ENCODE measurements at places on chromosomes 11 and 22. TPM values are rescaled to one million over a fixed set of nuclear protein-coding genes. Genes with fewer than 3 reads are reported as not detected.

Gene KRTAP5-7
- 0.01 TPM for polyA plus RNA-seq

- H3K4me3 ChIP-seq: no peak overlapping the region
- H3K27me3 ChIP-seq: no peaks in the 10 kb centered on the region
- no peak for DNase-seq
- no peaks in the 10 kb centered on the region for H3K4me1 ChIP-seq
- no peak overlapping the region for H3K27ac ChIP-seq
Observed at GRCh38 chr11:103396237-103396636, 287.0 kb downstream of the DYNC2H1 start.

Gene KRTAP5-2
- not detected for polyA plus RNA-seq

DNA sequence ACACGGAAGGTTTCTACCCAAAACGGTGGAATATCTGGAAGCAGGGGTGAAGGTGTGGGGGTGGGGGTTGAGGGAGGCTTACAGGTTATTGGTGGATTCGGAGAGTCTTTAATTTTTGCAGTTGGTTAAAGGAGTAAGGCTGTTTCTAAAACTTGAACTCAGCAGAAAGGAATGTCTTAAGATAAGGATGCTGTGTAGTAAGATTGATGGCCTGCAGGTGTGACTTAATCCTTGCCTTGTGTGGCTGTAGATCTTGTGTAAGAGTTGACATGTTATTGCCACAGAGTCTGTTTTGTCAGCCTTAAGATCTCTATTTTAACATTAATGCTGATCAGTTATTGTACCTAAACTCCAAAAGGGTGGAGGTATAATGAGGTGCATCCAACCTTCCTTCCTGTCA, 16.4 kb upstream of the OR6M1 start:
- no peaks in the 10 kb centered on the region for H3K4me1 ChIP-seq
- H3K27ac ChIP-seq: no peak overlapping the region
- no peaks in the 10 kb centered on the region for H3K27me3 ChIP-seq

GRCh38 chr11:12547953-12548650, 126.1 kb upstream of the TEAD1 start:
- no peaks in the 10 kb centered on the region for H3K27me3 ChIP-seq
- peaks cover 25% of the 10 kb centered on the region for H3K4me1 ChIP-seq
- H3K36me3 ChIP-seq: no peaks in the 10 kb centered on the region
- H3K4me3 ChIP-seq: no peak overlapping the region
- DNase-seq: peak; percentile 54

- H3K27ac ChIP-seq: no peak overlapping the region
- peaks cover 52% of the 10 kb centered on the region for H3K4me1 ChIP-seq
- no peak overlapping the region for H3K4me3 ChIP-seq
Observed at GRCh38 chr11:82896183-82896582, 4.0 kb downstream of the PRCP start.
